Activated CD4-positive, alpha-beta T cell treated with anti-CD3 and anti-CD28 coated beads, Interleukin-2, amount 10 ng/mL, durations not matched to agents 7 days and 5 days (primary cell): ENCODE measurements at places on chromosomes 7 and 10. TPM values are rescaled to one million over a fixed set of nuclear protein-coding genes. Genes with fewer than 3 reads are reported as not detected.

DNA sequence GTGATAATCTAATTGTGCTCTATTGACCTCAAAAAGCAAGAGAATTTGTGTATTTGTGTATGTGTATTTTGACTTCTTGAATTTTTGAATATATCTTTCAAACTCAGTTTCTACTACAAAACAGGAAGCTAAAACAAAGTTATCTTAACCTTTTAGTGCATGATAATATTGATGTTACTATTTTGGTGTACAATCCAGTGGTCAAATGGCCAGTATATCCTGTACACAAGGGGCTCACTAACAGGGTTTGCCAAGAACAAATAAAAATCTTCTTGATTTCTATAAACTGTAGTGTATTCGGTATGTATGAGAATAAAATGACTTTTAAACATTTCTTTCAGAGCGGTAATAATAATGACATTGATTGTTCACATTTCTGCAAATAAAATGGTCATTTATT lies 69.6 kb downstream of the FOXP2 start:
- DNase-seq = no peak

Gene PNLIP
- not detected for total RNA-seq

- no peak for DNase-seq
Observed at GRCh38 chr7:128188396-128189230, 52.5 kb upstream of the LEP start.

DNA sequence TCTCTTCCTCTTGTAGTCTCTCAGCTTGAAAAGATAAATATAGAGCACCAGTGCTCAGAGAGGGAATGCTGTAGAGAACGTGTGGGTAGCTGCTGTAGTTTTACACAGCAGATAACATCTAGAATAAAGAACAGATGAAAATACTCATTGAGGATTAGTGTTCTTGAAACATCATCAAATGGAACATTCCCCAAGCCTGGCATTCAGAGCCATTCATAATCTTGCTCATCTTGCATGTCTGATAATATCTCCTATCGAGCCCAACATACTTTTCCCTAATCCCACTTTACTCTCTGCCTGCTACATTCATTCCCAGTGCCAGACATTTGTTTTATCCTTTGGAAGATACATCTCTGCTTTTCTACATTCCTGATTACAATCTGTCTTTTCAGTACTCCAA lies 35.2 kb downstream of the MCU start:
- no peak for DNase-seq

DNA sequence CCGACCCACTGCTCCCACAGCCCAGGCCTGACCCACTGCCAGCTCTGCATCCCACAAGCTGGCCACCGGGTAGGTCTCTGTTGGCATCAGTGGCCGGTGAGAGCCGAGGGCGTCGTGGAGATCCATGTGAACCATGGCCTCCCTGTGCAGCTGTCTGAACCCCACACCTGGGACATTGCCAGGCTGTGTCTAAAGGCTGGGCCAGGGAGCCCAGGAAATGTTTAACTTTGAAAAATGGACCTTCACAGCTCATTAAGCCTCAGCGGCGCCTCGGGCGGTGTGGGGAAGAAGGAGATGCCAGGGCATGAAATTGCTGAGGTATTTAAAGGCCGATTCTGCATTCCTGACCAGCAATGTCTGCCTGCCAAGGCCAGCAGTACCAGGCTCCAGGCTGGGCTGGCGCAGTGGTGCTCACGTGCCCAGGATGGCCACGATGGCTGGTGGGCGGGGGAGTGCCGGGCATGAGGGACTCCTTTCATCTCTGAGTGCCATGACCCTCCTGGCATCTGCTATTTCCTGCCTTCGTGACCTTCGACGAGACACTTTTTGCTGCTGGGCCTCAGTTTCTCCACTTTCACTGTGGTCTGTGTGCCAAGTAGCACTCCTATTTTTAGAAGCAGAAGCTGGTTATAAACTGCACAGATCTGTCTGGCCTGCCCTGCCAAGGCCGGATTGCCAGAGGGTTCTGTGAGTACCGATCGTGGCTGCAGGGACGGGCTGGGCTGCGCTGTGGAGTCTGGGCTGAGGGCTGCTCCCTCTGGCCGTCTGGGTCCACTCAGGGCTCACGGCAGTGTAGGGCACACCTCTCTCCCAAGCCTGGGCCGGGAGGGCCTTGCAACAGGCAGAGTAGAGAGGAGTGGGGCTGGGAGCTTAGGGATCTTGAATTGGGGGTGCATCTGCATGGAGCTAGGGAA lies 21.8 kb downstream of the ELFN1 start:
- no peak for DNase-seq

DNA sequence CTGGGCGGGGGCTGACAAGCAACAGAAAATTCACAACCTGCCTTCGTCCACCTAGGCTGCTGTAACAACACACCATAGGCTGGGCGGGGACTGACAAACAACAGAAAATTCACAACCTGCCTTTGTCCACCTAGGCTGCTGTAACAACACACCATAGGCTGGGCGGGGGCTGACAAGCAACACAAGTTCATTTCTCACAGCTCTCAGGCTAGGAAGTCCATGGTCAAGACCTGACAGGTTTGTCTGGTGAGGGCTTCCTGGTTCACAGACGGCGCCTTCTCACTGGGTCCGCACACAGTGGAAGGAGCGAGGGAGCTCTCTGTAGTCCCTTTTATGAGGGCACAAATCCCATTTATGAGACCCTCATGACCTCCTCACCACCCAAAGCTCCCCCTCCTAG lies 52.2 kb downstream of the DIP2C start:
- DNase-seq = no peak
